ENCODE measurements at places on chromosomes 12 and 14.

- no peak for DNase-seq
These were observed 32.0 kb upstream of the SIX1 start for GRCh38 chr14:60681271-60681670.

GRCh38 chr12:76529226-76529918 is 30.2 kb downstream of the OSBPL8 start:
- DNase-seq = no peak

DNA sequence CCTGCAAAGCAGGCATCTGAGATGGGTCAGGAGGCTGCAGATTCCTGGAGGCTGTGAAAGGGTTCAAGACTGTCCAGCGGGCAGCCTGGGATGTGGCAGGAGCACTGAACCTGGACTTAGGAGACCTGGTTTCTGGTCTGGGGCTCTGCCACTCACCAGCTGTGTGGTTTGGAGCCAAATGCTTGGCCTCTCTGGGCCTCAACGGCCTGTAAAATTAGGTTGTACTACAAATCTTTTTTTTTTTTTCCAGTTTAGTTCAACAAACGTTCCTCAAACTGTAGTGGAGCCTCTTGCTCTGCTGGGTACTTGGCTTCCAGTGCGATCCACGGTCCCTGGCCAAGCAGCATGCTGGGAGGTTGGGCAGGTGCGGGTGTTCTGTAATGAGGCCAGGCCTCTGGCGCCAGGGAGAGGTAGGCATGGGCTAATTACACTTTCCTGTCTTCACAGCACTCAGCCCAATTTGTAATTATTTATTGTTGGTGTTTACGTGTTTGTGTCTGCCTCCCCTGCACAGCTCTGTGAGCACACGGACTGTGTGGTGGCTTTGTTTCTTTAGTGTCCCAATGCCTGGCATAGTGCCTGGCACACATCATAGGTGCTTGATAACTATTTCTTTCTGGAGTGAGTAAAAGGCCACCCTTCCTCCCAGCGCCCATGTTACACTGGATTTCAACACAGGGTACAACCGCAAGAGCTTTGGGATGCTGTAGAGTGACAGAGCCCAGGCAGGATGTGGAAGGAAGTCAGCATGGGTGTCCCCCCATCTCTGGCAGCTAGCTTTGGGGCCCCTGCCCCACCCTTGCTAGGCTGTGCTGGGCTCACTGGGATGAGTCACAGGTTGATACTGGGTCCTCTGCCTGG is 5.8 kb upstream of the KRT80 start:
- DNase-seq = no peak

GRCh38 chr14:26213846-26214575 is 383.8 kb downstream of the NOVA1 start:
- DNase-seq = no peak

DNA sequence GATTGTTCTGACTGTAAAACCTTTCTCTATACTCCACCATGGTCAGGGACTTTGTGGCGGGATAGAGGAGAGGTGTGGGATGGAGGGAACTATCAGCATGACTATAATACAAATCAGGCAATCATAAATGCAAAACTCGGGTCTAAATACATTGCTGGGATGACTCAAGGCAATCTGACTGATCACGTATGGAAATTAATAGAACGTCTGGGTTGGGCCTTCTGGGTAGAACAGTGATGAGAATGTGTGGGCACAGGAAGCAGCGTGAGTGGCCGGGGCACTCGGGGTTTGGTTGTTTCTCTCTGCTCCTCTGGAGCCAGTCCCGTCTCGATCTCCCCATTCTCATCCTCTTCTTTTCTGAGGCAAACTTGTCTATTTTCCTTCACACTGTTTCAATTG is 485.8 kb downstream of the VRK1 start:
- DNase-seq = no peak

- DNase-seq = no peak
These were observed 39.1 kb downstream of the CCDC85C start for GRCh38 chr14:99564926-99565259.

GRCh38 chr12:41242603-41243002 is 54.5 kb downstream of the PDZRN4 start:
- DNase-seq = no peak

- DNase-seq = no peak
These were observed 19.0 kb downstream of the FOXN4 start for GRCh38 chr12:109290061-109290460.

DNA sequence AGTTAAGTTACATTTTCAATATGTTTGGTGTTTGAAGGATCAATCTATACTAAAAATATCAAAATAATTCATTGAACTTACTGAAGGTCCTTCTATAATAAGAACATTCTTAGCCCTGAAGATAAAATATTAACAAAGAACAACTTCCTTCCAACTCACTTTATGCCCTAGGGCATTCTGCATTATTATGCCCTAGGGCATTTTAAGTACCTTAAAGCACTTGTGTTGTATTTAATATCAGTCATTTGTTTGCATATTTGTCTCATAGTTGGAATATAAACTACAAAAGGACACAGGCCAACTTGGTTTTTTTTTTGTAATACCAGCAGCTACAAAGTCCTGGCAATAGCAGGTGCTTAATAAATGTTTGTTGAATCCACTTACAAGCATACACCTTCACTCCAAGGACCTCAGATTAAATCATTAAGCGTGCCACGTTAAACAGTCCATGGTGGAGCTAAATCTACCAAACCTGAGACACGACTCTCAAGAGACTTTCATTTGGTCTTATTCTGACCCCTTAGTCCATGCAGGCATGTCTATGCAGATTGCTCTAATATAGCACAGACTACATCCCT is 50.7 kb downstream of the EPS8 start:
- no peak for DNase-seq

DNA sequence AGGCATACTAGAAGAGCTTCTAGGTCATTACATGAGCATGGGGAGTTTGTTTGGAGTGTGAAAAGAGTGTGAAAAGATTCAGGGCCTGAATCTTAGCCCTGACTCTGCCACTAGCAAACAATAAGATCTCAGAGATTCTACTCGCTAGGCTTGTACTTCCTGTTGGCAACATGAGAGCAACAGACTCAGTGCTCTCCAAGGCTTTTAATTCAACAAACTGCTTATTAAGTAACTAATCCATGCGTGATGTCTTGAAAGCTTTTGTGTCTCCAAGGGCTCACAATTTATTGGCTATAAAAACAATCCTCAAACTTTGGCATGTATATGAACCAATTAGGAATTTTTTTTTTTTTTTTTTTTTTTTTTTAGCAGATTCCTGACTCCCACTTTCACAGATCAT is 105.1 kb downstream of the STXBP6 start:
- DNase-seq = no peak

- DNase-seq = no peak
These were observed 156.4 kb downstream of the PLCZ1 start for GRCh38 chr12:18581232-18581962.

GRCh38 chr14:32263939-32264567 is 61.0 kb upstream of the RNU6-8 start:
- no peak for DNase-seq

- DNase-seq = peak; percentile 86
These were observed at the start of gene SDSL for GRCh38 chr12:113422030-113422885. Gene SDSL (plus strand): TSS chr12:113422380. CDS start chr12:113427983, 5,603 bp downstream.

DNA sequence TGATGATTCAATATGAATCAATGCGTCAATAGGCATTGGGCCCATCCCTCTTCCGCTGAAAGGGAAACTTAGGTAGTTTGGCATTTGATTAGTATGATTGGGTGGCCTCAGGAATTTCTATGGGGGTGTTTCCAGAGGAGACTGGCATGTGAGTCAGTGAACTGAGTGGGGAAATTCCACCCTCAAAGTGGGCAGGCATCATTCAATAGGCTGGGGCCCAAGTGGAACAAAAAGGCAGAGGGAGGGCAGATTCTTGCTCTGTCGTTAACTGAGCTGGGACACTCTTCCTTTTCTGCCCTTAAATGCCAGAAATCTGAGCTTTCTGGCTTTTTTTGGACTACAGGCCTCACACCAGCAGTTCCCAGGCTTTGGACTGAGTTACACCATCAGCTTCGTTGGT is 373.5 kb downstream of the RPS29 start:
- DNase-seq = no peak

GRCh38 chr14:84468153-84468552 is 1061.8 kb upstream of the FLRT2 start:
- no peak for DNase-seq

DNA sequence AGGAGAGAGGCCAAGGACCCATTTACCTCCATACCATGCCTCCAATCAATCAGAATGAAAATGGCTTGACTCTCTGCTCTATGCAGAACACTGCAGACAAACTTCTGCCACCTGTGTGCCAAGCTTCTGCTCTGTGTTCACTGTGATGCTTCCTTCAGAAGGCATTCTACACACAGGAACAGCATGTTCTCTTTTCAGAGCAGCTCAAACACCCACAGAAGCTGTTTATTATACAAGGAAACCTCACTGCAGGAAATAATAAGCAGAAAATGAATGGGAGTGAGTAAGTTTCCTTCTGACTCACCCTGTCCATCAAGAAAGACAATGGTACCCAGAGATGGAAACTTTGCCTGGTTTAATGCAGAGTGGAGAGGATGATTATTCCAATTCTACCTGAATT is 2.4 kb upstream of the ESR2 start:
- DNase-seq = no peak

- DNase-seq = no peak
These were observed 8.1 kb upstream of the RABGGTA start for GRCh38 chr14:24279301-24280186.

DNA sequence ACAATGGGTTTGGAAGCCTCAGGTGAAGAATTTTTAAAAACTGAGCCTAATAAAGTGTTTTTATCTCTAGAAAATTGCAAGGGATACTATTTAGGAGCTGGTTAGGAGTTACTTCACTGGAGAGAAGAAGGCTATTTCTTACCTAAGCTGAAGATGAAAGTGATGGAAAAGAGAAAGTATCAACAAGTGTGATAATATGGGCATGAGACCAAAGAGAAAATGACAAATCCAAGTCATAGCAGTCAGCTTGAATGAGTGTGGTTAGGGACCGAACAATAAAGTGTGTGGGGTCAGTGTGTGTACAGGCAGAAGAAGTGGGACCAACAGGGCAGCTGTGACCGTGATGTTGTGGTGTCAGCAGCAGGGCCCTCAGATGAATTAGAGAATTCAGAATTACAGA is 24.2 kb upstream of the ADAMTS20 start:
- no peak for DNase-seq

DNA sequence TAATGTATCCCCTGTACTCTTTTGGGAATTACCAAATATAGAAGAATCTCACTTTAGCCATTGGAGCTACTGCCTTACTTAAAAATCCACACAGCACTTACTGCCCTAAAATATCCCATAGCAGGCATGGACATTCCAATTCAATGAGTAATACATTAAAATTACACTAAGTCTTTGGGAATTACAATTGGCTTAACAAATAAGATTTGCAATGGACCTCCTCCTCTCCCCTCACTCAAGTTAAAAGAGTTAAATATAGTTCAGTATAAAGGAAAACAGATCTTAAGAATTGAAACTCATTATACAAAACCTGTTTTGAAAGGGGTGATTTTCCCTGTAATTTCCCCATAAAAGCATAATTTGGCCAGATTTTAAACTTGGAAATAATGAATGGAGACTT is 477.1 kb downstream of the SLC16A7 start:
- DNase-seq = no peak

- peak; percentile 51 for DNase-seq
These were observed 22.7 kb downstream of the CLIP1 start for GRCh38 chr12:122399592-122400373.

DNA sequence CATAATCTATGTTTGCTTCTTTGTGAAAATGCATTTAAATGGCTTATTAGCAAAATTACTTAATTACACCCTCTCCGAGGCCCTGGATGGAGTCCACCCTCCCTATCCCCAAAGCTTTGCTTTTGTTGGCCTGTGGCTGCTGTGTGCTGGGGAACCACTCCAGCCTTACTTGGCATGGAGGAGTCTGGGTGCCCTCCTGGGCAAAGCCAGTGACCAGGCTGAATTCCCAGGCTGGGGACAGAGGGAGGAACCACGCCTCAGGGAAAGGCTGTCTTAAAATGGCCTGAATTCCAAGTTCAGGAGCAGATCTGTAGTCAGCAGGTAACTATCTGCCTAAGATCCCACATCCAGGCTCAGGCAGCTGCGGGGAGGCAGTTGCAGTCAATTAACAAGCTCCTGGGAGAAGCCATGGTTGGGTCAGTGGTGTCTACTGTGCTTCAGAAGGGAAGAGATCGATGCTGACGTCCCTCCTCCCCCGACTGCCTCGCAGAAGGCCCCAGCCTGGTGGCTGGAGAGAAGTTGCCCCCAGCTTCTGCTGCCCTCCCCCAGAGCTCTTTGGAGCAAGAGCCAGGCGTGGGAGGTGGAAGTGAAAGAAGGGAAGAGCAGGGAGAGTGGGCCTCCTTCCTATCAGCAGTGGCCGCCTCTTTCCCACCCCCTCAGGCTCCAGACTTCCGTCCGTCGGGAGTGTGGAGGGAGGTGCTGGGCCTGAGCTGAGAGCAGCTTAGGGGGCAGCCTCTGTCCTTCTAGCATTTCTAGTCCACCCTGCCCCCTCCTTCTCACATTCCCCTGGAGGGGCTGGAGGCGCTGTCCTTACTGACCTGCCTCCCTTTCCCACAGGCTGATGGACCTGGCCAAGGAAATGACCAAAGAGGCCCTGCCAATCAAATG is 11.3 kb downstream of the VASH1 start:
- DNase-seq = peak; percentile 66

- no peak for DNase-seq
These were observed 1536.2 kb downstream of the AACS start for GRCh38 chr12:126601184-126602170.

DNA sequence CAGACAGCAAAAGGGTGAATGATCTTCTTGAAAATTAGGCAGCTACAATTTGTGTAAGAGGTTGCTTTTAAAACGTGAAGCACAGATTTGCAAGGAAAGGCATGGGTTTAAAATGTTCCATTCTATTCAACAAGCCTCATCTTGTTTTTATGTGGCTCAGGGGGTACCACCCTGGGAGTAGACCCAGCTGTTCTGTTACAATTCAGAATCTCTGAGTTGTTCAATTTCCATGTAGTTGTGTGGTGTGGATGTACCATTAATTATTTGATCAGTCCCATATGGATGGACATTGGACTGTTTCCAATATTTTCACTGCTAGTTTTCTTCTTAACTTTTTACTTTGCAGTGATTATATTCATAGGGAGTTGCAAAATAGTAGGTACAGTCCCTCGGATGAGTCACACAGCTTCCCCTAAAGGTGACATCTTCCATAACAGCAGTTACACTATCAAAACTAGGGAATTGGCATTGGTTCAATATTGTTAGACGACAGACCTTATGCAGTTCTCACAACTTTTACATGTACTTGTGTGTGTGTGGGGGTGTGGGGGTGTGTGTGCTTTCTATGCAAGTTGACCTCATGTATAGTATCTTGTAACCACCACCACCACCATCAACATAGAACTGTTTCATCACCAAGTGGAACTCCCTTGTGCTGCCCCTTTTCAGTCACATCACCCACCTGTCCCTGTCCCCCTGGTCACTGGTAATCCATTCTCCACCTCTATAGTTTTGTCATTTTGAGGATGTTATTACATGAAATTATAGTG is 59.0 kb upstream of the CAPRIN2 start:
- no peak for DNase-seq

- no peak for DNase-seq
These were observed 403.7 kb downstream of the SLC6A15 start for GRCh38 chr12:84508851-84509260.
